Panc1 (cell line): ENCODE measurements at places on chromosomes 12 and 14. TPM values are rescaled to one million over a fixed set of nuclear protein-coding genes. Genes with fewer than 3 reads are reported as not detected.

PPP1R1A gene
- total RNA-seq: 0.23 TPM

C1QL4 gene
- 2.1 TPM for total RNA-seq

FOXA1 gene
- 8.7 TPM for total RNA-seq

CARMIL3 gene
- 0.15 TPM for total RNA-seq

PRR4 gene
- total RNA-seq: 1.1 TPM

SERPINA5 gene
- 0.49 TPM for total RNA-seq

DNA sequence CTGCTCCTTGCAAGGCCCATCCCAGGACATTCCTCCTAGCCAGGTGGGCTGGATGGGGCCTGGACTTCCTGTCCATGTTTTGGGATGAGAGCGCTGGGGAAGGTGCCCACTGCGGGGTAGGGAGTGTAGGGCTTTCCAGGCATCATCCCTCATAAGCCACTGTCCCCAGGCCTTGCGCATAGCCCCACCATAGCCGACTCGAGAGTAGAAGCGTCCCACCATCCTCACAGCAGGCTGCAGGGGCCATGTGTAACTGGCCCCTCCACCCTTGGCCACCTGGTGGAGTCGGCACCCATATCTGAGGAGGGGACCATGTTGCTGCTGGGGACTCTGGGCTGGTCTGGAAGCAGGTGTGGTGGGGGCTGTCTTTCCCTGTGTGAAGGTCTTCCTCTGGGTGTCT, 30.5 kb downstream of the SH2B3 start:
- DNase-seq: no peak

GRCh38 chr12:94100211-94100627, 48.2 kb upstream of the PLXNC1 start:
- DNase-seq: peak; percentile 67

GRCh38 chr12:65803251-65803650, 21.0 kb upstream of the HMGA2 start:
- DNase-seq: no peak

GRCh38 chr14:59532419-59532818, 44.2 kb downstream of the CCDC175 start:
- DNase-seq: no peak

DNA sequence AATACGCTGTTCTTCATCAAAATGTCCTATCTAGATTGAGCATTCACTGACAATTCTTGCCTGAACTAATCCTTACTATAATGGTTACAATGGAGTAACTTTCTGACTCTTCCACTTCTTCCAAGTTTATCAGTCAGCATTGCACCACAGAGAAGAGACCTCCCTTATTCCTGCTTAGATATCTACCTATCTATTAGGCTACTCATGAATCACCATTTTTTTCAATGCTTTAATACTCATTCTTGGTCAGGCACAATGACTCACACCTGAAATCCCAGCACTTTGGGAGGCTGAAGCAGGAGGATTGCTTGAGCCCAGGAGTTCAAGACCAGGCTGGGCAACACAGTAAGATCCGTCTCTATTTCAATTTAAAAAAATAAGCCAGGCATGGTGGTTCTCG, 39.3 kb downstream of the RPS6KA5 start:
- DNase-seq: no peak

- no peak for DNase-seq
These were observed 6.4 kb upstream of the GAS2L3 start for GRCh38 chr12:100566887-100567637.

DNA sequence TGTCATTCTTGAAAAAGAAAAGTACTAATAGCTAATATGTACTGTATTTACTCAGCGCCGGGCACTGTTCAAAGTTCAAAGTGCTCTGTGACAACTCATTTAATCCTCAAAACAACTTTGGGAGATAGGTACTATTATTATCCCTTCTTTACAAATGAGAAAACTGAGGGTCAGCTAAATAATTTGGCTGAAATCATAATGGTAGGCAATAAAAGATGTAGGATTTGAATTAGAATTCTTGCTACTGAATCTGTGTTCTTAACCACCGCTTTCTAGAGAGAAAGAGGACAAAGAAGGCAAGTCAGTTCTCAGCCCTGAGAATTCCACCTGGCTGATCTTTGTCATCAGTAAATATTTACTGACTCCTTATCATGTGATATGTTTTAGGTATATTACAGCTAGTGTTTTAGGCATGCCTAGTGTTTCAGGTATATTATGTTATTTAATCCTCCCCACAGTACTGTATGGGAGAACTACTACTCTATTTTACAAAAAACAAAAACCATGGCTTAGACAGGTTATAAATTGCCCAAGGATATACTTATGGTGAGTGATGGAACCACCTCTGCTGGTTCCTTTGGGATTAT, 205.7 kb upstream of the GZMB start:
- no peak for DNase-seq

DNA sequence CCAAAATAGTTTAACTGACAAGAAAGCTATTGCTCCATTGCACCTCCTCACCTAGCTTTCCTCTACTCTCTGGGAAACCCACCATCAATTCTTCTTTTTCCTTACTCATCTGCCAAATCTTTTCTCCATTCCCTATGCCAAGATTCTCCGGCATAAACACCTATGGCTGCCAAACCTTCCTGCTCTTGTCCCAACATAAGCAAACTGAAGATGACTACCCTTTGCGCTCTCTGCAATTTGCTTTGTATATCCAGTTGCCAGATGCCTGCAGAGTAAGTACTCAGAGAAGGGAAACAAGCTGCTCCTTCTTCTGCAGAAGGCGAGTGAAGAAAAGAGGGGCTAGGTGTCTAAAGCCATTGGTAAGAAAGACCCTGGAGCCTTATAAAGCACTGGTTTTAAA, 11.5 kb downstream of the PTGER2 start:
- no peak for DNase-seq

DNA sequence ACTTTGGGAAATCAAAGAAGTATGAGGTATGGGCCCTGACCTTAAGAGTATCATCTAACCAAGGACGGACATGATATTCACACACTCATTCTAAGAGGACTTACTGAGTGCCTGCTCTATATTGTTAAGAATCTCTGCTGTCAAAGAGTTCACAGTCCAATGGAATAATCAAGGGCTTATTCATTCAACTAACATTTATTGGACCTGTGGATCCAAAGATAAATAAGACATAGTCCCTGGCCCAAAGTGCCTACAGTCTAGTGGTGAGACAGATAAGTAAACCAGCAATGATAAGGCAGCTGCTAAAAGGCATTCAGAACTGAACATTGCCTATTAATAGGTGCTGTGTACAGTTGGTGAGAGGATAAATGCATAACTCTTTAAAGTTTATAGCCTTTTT, 11.0 kb downstream of the WDR20 start:
- no peak for DNase-seq

DNA sequence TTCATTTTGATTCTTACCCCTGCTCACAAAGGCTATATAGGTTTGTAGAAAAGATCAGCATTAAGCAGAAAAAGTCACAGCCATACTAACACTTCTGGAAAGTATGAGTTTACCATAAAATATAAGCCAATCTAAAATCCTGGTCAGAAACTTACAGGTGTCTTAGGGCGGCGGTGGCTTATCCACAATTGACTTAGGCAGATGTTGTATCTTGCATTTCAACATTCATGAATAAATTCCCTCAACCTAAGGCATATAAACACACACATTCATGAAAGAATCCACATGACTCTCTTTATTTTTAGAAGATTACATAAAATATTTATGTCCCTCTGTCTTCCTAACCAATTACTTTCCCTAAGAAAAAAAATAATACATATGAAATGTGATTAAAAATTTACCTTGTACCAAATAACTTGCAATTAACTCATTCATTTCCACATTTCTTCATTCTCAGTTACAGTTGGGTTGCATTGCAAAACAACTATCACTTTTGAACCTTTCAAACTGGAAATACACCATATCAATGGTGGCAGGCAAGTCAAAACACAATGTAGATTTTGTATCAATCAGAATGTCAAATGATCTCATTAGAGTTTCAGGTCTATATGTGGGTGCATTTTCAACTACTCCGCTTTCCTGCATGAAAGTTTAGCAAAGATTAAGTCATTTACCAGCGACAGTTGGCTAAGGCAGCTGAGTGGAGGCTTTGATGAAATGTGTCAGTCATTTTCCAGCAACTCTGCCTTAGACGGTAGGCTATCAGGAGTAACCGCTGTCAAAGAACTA, 124.4 kb downstream of the SLC15A5 start:
- DNase-seq: no peak

- no peak for DNase-seq
These were observed 883.9 kb downstream of the LRFN5 start for GRCh38 chr14:42490536-42490935.

DNA sequence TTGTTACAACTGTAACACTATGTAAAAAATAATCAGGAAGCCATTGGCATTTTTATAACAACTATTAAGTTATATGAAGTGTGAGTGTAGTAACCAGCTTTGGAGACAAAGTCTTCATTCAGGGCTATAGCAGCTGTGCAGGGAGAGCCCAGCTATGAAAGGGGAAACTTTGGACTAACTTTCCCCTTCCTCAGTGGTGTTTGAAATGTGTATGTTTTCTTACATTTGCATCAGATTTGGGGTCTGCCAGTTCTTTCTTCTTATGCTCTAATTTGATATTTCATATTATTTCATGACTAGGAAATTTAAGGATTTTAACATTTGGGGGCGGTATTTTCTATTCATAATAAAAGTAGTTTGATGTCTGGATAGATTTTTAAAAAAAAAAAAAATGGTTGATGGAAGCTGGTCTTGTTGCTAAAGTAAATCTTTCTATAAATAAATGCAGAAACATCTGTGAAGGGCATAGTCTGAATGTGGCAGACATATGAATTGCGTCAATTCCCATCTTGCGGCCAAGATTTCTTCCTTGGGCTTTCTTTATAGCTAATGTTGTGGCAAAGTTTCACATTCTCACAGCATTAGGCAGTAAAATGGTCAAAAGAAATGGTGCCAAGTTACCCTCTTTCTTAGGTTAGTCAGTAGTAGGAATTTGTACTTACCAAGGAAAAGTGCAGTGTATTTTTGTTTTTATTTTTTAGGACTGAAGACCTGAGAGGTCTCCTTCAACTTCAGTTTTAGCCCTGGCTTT, 35.6 kb downstream of the RASSF8 start:
- DNase-seq: no peak

- DNase-seq: no peak
These were observed 5.3 kb downstream of the SSTR1 start for GRCh38 chr14:38213001-38213400.

- no peak for DNase-seq
These were observed 24.4 kb downstream of the BRI3BP start for GRCh38 chr12:125017801-125018200.
